ENCODE measurements at places on chromosomes 2 and 18. TPM values are rescaled to one million over a fixed set of nuclear protein-coding genes. Genes with fewer than 3 reads are reported as not detected.

The C2orf66 gene
- 0.05 TPM for polyA plus RNA-seq

The LYG1 gene
- polyA plus RNA-seq = 2.9 TPM

The NOSTRIN gene
- 2.5 TPM for polyA plus RNA-seq

The HRH4 gene
- polyA plus RNA-seq = 0.07 TPM

The NPPC gene
- polyA plus RNA-seq = 0.12 TPM

The AGXT gene
- polyA plus RNA-seq = not detected

The LRP1B gene
- polyA plus RNA-seq = not detected

The KIF5C gene
- polyA plus RNA-seq = 0.28 TPM

The C18orf63 gene
- not detected for polyA plus RNA-seq

The CNNM4 gene
- 8.8 TPM for polyA plus RNA-seq

The SCG2 gene
- polyA plus RNA-seq = 0.42 TPM

The ADAM23 gene
- polyA plus RNA-seq = 9.1 TPM

The TFCP2L1 gene
- polyA plus RNA-seq = 1.3 TPM

The AQP12B gene
- polyA plus RNA-seq = not detected

The SLC5A7 gene
- polyA plus RNA-seq = not detected

- DNase-seq = no peak
Measured at GRCh38 chr18:48361801-48362200, 47.4 kb downstream of the ZBTB7C start.

- DNase-seq = no peak
Measured at GRCh38 chr2:96146153-96146880, 1.1 kb upstream of the DUSP2 start.

GRCh38 chr2:54660752-54661151 is 62.7 kb upstream of the EML6 start:
- no peak for DNase-seq

GRCh38 chr18:22152093-22152492 is 17.3 kb upstream of the GATA6 start:
- DNase-seq = no peak

DNA sequence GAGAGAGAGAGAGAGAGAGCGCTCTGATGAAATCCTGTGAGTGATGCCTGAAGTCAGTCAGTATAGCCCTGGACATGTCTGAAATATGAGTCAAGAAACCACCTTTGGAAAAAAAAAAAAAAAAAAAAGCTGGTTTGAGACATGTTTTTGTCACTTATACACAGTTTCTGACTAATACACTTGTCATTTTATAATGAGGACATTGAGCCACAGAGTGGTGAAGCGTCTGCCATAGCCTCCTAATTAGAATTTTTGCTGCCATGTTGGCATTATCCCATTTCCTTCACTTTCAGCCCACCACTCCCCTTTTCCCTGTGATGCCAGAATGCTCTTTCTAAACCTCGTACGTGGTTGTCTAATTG is 15.7 kb upstream of the MYO3B start:
- DNase-seq = no peak

DNA sequence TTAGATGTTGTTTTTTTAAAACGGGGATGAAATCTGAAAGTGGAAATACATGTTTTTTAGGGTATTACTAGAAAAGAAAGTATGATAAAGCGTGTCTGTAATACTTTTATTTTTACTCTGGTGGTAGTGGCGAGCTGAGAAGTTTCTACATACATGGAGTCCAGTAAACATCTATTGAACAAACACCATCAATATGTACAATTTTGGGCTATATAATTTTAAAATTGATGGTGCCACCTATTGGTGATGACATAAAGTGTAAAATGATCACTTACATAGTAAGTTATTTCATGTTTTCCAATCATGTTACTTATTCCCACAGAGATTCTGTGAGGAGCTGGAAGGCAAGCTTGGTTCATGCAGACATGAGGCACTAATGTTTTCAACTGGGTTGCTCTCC is 31.5 kb upstream of the NFE2L2 start:
- DNase-seq = peak; percentile 32

- no peak for DNase-seq
Measured at GRCh38 chr2:219537657-219538488, 5.7 kb downstream of the CHPF start.

GRCh38 chr2:20609349-20609994 is 41.4 kb downstream of the HS1BP3 start:
- no peak for DNase-seq

GRCh38 chr2:1366546-1367134 is 46.6 kb upstream of the TPO start:
- DNase-seq = no peak

DNA sequence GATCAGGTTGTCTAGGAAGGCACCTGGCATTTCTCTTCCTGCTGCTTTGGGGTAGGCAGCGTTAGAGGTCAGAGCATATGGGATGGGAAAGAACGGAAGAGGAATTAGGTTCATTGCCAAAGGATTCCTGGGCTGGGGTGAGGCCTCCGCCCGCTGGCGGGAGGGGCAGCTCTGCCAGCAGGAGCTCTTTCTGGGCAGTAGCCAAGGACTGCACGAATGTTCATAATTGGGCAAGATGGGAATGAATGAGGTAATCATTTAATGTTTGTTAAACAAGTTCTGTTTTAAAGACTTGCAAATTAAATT is 253.9 kb downstream of the AGAP1 start:
- no peak for DNase-seq

DNA sequence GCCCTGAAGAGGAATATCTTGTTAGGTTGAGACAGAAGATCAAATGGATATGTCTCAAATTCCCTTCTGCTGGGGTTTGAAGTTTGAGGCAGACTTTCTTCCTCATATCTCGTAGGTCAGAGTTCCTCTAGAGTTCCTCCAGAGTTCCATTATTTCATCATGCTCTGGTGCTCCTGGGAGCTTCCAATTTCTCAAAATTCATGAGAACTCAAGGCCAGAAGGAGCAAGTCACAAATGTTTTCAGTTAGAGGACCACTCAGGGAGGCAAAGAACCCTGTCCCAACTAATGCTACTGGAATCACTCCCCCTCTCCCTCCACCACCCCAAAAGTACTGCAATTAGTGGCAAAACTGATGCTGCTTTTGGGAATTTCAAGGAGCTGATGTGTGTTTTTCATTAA is 115.7 kb upstream of the RBMS1 start:
- DNase-seq = no peak

DNA sequence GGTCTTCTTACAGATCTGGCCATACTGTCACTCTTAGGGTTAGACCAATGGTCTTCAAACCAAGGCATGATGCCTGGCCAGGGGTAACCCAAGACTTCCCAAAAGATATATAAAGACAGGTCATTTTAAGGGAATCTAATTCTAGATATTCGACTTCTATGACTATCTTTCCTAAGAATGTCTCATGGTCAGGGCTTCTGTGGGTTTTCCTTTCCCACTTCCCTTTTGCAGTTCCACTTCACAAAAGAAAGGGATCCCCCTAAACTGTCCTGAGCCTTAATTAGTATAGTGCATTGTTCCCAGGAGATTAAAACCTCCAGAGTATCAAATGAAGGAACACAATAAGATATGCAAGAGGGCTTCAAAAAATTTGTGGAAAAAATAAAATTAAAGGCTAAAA is 223.6 kb upstream of the SIX2 start:
- no peak for DNase-seq

DNA sequence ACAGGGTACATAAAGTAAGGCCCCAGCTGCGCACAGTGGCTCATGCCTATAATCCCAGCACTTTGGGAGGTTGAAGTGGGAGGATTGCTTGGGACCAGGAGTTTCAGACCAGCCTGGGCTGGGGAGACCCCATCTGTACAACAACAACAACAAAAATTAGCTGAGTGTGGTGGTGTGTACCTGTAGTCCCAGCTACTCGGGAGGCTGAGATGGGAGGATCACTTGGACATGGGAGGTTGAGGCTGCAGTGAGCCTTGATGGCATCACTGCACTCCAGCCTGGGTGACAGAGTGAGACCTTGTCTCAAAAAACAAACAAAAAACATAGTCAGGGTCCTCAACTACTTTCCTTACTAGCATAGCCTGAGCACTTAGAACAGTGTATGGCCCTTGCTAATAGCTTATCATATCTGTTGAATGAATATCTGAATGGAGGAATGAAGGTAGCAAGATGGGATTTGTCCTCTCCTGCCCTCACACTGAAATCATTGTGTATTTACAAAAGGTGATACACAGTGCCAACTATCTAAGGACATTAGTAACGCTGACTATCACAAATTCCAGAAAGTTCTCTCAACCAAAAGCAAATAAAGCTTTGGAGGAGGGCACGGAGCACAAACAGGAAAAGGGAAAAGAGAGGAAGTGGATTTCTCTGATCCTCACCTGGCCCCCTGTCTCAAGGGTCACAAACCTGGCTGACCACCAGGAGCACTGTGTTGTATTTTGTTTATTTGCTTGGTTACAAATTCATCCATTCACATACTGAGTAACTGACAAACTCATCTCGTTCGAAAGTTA is 38.1 kb downstream of the L3MBTL4 start:
- no peak for DNase-seq

DNA sequence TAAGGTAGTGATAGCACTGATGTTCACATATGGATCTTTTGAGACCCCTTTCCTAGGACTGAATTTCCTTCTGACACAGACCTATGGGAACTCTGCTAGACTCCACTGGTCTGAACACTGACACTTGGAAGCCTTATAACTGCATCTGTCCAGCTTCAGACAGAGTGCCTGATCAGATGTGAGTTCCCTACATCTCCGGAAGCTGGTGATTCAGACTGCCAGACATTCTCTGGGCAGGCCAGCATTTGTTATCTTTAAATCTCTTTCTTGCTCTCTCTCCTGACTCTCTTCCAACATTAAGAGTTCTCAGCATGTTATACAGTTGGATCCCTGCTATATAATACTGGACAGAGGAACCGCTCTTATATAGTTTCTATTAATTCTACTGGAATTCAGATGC is 408.5 kb downstream of the ZEB2 start:
- no peak for DNase-seq

DNA sequence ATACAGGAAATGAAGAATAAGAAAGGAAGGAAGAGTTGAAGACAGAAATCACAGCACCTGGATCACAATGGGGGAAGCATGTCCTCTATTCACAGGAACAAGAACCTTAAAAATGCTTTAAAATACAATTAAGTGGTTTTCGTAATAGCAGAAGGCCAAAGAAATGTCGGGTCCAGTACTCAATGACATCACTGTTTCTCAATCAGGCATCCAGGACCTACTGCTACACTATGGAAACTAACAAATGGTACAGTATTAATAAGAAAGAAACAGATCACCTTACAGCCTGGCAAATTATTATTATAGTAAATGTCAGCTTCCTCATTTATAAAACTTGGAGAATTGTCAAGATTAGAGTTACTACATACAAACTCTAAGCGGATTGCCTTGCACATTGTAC is 15.8 kb downstream of the HNRNPLL start:
- DNase-seq = no peak

GRCh38 chr2:28267282-28267681 is 125.4 kb upstream of the FOSL2 start:
- DNase-seq = no peak

GRCh38 chr18:51692612-51693011 is 495.1 kb upstream of the MEX3C start:
- DNase-seq = no peak
